ENCODE measurements at places on chromosomes 3 and 15.

DNA sequence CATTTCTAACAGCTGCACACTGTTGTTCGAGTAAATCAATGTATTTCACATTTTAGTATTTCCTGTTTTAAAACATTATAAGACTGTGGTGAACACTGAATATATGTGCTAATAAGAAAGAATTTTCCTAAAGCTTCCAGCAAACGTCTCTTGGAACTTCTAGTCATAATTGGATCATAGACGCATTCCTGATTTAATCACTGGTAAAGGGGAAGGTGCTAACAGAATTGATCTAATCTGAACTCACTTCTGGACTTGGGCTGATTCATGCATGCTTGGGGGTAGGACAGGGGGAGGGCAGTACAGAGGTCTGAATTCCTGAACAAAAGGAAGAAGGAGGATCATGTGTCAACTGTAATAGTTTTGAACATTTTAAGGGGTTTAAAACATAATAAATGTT lies 7.3 kb upstream of the LEKR1 start:
- no peak for DNase-seq

DNA sequence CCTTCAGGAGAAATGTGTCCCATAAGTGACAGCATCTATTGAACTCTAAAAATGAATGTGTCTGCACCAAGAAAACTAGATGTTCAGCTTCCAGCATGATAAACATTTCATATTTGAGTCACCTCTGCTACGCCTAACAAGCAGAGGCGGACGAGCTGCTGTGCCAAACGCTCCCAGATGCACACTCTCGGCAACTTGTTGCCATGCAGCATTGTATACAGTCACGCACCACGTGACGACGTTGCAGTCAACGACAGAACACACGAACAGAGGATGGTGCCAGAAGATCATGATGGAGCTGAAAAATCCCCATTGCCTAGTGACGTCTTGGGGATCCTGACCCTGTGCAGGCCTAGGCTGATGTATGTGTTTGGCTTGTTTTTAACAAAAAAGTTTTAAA lies 137.5 kb downstream of the XXYLT1 start:
- DNase-seq: peak; percentile 27

DNA sequence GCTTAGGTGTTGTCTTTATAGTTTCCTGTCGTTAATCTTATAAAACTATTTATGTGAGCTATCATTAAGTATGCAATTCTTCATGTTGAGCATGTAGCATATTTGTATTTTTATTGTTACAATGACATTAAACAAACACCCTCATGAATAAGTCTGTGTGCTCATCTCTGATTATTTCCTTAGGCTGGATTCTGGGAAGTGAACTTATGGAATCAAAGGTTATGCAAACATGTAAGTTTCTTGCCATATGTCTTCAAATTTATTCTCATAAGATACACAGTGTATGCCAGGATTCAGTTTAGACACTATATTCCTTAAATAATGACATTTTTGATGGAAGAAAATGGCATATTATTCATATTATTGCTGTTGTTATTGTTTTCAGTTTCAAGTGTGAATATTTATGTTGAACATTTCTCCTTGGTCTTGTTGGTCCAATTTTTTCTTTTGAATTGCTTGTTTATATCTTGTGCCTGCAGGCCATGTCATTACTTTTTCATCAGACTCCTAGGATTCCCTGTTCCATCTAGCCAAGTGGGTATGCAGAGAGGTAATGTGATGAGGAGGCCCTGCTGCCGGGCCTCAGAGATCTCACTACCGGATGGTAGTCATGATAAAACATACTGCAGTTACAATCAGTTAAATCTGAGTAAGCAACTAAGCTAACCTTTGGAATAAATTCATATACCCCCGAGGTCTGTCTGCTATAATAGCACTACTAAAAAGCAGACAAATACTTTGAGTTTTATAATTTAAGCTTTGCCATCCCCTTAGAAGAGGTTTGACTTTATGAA lies 684.3 kb upstream of the SGO1 start:
- DNase-seq: no peak

GRCh38 chr3:183584246-183584913 lies 28.9 kb upstream of the KLHL6 start:
- DNase-seq: no peak

DNA sequence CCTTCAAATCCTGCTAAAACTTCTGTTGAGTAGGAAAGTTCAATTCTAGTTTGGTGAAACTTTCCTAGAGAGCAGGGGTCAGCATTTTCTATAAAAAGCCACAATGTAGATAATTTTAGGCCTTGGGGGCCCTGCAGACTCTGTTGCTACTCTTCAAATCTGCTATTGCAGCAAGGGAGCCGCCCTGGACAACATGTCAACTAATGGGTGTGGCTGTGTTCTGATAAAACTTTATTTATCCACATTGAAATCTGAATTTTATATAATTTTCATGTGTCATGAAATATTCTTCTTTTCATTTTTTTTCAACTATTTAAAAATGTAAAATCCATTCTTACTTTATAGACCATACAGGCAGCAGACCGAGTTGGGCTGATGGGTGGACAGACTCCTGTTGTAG lies 67.4 kb upstream of the SAMMSON start:
- no peak for DNase-seq

GRCh38 chr3:42855219-42855546 lies 20.5 kb downstream of the CYP8B1 start:
- no peak for DNase-seq

GRCh38 chr3:11591391-11592282 lies 52.1 kb downstream of the VGLL4 start:
- no peak for DNase-seq

- no peak for DNase-seq
These were observed 37.2 kb upstream of the TMEM115 start for GRCh38 chr3:50396502-50396901.

GRCh38 chr3:16808393-16809107 lies 76.2 kb upstream of the PLCL2 start:
- DNase-seq: no peak

DNA sequence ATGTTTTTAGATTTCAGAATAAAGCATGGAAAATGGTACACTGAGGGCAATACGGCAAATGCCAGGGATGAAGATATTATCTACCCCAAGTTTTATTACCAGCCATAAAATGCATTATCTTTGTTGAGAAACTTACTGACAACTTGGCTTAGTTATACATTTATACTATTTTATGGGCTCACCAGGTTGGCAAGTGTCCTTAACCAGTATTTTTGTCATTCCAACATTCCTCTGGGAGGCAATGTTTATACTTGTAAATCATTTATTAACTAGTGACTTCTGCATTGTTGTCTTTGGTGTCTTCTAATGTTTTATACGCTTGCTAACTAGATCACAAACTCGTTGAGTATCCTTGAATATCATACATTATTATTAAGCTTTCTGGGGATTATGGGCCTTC lies 18.0 kb upstream of the ADGRG7 start:
- DNase-seq: no peak

- DNase-seq: no peak
These were observed 274.2 kb downstream of the XXYLT1 start for GRCh38 chr3:194996746-194997145.

GRCh38 chr15:58549785-58550074 lies 117.9 kb downstream of the LIPC start:
- DNase-seq: no peak

DNA sequence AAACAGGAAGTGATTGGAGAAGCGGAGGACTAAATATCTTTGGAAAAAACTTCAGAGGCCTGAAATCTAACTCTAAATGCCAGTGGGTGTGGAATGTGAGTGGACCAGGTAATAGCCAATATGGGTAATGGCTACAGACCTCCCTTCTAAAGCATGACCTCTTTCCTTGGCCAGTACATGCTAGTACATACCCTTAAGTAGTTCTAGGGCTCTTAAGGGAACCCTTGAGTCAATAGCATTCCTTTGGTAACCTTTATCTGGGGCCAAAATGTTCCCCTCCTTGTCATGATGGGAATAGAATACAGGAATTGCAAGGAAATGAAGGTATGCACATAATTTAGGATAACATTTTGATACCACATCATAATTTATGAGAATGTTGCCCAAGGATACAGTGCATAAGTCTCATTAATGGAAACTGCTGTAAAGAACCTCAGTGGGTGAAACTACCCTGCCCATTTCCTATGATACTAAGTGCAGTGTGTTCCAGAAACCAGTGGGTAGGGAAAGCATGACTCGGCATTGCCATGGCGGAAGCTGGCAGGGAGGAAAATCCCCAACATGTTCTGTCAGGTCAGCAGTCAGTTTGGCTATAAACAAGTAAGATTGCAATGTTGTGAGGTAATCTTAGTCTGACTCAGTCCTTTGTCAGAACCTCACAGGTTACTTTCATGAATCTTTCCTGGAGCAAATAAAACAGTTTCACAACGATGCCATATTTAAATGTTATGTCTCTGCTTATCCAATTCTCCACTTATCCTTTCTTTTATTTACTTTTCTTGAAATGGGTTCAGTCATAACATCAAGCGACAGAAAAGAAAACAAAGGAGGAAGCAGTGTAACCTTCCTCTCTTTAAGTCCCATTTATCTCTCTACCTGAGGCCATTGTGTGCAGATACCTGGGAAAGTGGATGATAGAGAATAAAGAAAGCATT lies 23.5 kb upstream of the RAP2B start:
- DNase-seq: peak; percentile 34

DNA sequence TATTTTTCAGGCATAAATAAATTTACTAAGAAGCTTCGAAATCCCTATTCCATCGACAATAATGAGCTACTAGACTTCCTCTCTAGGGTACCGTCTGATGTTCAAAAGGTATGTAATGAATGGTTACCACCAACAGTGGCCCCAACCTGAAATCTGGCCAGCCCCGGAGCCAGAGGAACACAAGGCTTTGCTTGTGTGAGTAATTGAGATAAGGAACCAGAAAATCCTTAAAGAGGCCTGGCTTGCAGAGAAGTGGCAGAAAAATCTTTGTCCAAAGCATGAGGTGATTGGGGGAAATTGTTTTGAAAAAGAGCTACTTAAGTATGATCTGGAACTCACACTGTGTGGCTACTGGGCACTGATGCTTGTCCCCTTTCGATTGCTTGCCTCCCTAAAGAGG lies 245.3 kb downstream of the MCTP2 start:
- no peak for DNase-seq

GRCh38 chr15:98845138-98845884 lies 162.3 kb downstream of the PGPEP1L start:
- no peak for DNase-seq

DNA sequence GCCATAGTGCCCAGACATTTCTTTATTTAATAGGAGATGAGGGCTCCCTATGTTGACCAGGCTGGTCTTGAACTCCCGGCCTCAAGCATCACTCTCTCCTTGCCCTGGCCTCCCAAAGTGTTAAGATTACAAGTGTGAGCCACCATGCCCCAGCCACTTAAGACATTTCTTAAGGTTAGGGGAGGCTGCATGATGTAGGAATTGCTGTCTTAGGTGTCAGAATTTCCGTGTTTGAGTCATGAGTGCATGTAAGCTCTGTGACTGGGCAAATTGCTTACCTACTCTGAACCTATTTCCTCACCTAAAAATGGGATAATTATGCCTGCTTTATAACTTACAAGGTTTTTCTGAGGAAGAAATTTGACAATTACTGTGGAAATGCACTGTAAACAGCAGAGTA lies 34.2 kb upstream of the SIAH2 start:
- no peak for DNase-seq

- DNase-seq: no peak
These were observed 56.0 kb downstream of the KBTBD12 start for GRCh38 chr3:127970966-127971592.

- DNase-seq: no peak
These were observed 30.0 kb upstream of the CHD2 start for GRCh38 chr15:92870010-92870591.

- DNase-seq: no peak
These were observed 152.0 kb downstream of the LMLN start for GRCh38 chr3:198112031-198112430.

DNA sequence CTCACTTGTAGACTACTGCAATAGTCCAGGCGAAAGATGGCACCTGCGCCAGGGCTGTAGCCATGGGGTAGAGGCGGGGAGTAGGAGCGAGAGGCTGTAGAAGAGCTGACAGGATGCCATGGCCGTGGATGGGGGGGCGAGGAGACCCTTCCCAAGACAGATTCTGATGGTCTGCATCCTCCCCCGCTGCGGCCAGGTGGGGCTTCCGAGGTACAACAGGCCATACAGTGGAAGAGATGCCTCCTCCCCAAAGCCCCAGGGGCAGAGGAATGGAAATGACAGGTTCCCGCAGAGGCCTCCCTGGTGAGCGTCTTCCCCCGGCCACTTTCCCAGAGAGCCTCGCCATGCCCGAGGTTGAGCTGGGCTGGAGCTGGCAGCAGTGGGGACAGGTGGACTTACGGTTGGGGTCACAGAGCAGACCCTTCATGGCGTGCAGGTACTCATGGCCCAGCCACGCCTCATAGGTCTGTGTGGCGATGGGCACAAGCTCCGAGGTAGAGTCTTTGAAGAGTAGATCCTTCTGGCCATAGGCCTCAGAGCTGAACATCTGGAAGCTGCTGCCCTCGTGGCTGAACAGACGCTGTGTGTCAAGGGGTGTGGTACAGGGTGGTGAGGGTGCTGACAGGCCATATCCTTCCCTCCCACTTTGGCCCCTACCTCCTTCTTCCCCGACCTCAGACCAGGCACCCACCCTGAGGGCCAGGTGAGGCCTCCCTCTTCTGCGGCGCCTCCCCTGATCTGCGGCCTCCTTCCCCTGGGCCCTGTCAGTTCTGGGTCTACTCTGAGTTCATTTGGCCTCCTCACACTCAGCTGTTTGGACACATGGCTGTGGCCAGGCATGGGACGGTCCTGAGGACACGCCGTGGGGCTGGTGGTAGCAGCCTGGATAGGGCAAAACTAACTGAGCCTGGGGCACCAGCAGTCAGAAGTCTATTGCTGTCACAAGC lies 13.6 kb downstream of the MELTF start:
- no peak for DNase-seq

DNA sequence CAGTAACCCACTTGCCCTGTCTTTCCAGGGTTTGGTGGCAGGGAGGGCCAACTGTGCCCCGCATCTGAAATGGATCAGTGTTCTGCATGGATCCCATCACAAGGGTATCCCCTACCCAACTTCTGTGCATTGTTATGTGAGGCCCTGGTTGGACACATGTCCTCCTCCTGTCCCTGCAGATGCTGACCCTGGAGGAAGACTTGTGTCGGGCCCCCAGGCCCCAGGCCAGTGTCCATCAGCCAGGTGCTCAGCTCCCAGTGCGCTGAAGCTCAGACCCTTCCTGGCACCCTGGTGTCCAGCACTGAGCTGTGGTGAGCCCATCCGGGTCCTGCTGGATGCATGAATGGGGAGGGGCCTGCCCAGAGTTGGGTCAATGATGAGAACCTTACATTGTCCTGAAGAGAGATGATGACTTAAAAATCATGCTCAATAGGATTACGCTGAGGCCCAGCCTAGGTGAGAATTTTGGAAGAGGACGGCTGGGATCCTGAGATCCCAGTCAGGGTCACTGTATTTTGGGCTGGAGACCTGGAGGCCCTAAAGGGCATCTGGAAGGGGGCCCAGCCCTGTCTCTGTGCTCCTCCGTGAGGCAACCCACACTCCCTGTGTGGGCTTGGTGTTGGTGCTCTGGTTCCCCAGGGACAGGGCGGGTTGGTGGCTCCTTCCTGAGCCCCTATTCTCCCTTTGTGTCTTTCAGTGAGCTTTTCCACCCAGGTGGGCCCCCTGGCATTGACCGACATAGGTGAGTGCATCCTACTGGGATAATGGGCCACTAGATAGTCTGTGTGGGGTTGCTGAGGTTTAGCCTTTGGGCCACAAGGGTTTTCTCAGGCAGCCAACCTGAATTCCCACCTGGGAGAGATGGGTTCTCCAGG lies 199.1 kb downstream of the UBE3A start:
- no peak for DNase-seq
